ENCODE measurements at places on chromosomes 11 and 22.

DNA sequence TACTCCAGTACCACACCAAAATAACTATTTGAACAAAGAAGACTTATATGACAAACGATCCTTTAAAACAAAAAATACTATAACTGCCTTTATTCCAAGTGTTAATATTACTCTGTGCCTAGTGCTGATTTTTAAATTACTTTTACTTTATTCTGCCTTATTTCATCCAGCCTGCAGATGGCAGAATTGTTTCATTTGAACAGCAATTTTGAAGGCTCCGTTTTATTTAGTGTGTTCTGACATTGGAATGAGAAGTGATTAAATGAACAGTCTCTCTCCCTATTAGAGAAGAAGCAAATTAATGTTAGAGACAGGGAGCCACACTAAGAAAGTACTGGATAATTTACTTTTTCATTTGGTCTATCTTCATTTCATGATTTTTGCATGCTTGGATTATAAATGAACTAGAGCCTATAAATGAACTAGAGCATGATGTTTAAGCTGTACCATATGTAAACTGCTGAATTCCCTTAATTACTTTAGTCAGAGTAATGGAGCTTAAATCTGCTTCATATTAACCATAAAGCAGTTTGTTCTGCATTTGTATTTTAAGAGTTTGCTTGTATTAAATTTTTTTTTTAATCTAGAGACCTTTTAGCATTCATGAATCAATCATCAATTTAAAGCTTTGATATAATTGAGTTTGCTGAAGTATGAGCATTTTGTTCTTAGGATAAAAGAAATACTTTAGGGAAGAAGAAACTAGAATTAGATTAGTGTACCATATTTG, 9.8 kb downstream of the PDHX start:
- peak; percentile 58 for DNase-seq

DNA sequence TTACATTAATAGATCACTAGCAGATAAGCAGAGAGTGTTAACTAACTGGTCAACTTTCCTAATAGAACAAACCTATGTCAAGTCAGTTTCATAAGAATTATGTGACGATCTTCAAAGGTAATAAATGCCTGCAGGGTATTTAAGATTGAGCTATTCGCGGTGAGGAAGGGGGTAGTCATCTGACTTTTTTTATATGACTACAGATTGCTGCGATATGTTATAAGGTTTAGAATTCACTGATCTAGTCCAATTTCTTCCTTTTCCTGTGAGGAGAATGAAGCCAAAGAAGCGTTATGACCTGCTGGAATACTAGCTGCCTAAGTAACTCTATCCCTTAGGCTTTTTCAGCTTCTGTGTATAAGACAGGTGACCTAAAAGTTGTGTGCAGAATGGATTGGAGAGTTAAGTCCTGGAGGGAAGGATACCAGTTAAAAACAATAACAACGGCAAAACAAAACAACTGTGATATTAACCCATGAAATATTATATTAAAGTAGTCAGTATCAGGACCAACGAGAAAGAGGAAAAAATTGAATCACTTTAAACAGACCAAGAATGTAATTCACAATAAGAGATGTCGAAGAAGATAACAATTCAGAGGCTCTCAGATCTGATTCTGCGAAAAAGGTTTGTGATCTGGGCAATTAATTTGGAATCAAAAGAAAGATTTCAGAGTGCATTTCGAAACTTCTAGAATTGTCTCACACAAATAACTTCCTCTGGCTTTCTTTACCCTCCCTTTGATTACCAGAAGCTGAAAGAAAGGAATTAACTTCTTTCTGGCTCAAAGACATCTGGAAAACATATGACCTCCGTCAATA, 630 bp downstream of the CASP4 start:
- DNase-seq, result no peak

- DNase-seq, result no peak
These were observed 40.1 kb upstream of the PRR5 start for GRCh38 chr22:44661659-44662569.

- DNase-seq, result no peak
These were observed 55.9 kb upstream of the NUP160 start for GRCh38 chr11:47904048-47904447.

DNA sequence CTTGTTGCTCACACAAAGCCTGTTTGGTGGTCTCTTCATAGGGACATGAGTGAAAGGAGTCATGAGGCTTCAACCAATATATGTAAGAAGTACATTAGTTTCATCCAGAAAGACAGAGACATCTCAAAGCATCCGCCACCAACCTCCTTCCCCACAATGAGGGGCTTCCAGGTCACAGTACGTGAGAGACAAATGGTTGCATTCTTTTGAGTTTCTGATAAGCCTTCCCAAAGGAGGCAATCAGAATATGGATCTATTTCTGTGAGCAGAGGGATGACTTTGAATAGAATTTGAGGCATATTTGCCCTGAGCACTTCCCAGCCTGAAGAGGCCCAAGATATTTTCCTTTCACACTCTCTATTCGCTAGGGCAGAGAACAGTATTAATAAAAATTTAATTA, 931.1 kb downstream of the FAM181B start:
- no peak for DNase-seq

- no peak for DNase-seq
These were observed 1484.2 kb downstream of the BRD1 start for GRCh38 chr22:48343461-48343860.

DNA sequence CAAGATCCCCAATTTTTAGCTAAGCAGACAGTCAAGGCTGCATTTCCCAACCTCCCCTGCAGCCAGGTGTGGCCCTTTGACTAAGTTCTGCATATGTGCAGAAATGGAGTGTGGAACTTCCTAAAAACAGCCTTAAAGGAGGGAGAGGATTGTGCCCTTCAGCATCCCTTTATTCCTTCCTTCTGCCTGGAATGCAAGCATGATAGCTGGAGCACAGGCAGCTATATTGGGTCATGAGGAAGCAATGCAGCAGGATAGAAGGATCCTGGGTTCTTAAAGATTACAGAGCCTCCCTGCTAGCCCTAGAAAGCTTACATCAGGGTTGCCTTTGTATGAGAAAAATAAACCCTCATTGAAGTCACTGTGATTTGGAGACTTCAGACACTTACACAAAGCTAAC, 29.9 kb downstream of the FADD start:
- no peak for DNase-seq

- no peak for DNase-seq
These were observed 35.5 kb upstream of the MOB2 start for GRCh38 chr11:1522081-1522424.
